ENCODE measurements at places on chromosomes 11 and 22. TPM values are rescaled to one million over a fixed set of nuclear protein-coding genes. Genes with fewer than 3 reads are reported as not detected.
A peak's percentile ranks its signal among the peaks of the same experiment; 100 is the strongest.

GRCh38 chr11:120486138-120486537 is 25.4 kb upstream of the GRIK4 start:
- DNase-seq: no peak

- no peak for DNase-seq
Observed at GRCh38 chr11:28649922-28650321, 541.7 kb downstream of the METTL15 start.

INS gene
- not detected for polyA plus RNA-seq

LRRN4CL gene
- 1.1 TPM for polyA plus RNA-seq

LDHAL6A gene
- polyA plus RNA-seq: 1.1 TPM

GRCh38 chr22:39938509-39939111 is 21.6 kb upstream of the TMA7B start:
- no peak for DNase-seq

DNA sequence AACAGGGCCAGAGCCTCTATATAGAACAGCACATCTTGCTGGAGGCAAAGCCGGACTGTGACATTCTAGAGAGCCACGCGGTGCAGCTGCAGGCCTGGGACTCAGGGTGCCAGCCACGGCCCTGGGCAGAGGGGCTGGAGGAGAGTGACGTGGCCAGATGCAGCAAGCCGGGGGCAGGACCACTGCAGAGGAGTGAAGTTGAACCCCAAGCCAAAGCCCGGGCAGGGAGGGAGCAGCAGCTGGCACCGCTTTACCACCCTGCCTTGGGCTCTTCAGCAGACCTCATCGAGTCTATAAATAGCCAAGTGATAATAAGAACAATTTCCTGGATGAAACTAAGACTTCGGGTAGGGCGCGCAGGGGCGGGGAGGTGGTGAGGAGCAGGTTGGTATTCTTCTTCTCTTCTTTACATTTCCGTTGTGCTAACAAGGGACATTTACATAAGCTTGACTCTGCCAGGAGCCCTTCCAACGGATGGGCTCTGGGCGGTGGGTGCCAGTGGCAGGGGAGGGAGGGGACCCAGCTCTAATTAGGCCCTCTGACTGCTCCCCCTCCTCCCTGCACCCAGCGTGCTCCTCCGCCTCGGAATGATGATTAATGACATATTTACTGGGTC is 110.2 kb downstream of the ST3GAL4 start:
- DNase-seq: no peak

DNA sequence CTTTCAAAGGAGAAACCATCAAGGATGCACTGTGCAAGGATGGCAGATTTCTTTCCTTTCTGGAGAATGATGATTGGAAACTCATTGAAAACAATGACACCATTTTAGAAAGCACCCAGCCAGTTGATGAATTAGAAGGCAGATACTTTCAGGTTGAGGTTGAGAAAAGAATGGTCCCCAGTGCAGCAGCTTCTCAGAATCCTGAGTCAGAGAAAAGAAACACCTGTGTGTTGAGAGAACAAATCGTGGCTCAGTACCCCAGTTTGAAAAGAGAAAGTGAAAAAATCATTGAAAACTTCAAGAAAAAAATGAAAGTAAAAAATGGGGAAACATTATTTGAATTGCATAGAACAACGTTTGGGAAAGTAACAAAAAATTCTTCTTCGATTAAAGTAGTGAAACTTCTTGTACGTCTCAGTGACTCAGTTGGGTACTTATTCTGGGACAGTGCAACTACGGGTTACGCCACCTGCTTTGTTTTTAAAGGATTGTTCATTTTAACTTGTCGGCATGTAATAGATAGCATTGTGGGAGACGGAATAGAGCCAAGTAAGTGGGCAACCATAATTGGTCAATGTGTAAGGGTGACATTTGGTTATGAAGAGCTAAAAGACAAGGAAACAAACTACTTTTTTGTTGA is 9.8 kb downstream of the FAM111A start:
- DNase-seq: no peak

GRCh38 chr11:3042496-3043314 is 14.5 kb downstream of the CARS1 start:
- no peak for DNase-seq

SC5D gene
- polyA plus RNA-seq: 67.3 TPM

- DNase-seq: no peak
Observed at GRCh38 chr11:24872186-24872585, 375.3 kb downstream of the LUZP2 start.

- DNase-seq: no peak
Observed at GRCh38 chr11:117505285-117505970, 177.8 kb downstream of the CEP164 start.

IGLL1 gene
- polyA plus RNA-seq: 0.54 TPM

ACTN3 gene
- 0.60 TPM for polyA plus RNA-seq

GRCh38 chr11:65352783-65353182 is 1.8 kb upstream of the TIGD3 start:
- DNase-seq: no peak

MIEF1 gene
- 34.2 TPM for polyA plus RNA-seq

DNA sequence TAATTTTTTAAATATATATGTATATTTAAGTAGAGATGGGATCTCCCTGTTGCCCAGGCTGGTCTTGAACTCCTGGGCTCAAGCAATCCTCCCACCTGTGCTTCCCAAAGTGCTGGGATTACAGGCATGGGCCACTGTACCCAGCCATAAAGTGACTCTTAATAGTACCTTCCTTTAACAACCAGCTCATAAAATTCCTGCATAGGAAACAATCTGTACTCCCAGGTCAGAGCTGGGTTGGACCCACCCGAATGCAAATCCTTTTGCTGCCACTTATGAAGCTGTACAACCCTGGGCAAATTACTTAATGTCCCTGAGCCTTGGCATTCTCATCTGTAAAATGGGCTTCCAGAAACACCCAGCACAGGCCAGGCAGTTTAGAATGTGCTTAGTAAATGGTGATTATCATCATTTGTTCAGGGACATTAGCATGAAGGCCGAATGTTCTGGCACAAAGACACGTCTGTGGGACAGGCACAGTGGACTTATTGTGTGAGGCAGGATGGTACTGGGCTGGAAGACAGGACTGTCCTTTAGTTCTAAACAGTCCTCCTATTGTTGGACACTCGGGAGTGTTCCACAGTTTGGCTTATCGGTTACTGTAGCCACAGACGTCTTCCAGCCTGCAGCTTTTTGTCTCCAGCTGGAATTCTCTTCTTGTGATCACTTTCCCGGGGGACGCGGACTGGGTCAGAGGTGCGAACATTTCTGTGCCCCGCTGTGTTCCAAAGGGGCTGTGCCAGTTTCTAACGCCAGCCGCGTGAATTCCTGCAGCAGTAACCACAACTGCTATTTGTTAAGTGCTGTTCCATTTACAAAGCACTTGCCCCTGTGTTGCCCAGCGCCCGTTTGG is 6.0 kb downstream of the PDXP start:
- no peak for DNase-seq

SLC7A4 gene
- 1.2 TPM for polyA plus RNA-seq

OR56A1 gene
- polyA plus RNA-seq: not detected

DRD2 gene
- polyA plus RNA-seq: 0.21 TPM

OR52E8 gene
- not detected for polyA plus RNA-seq

CRYAB gene
- polyA plus RNA-seq: 55.3 TPM

DRD4 gene
- 1.8 TPM for polyA plus RNA-seq

- DNase-seq: no peak
Observed at GRCh38 chr22:21713428-21714058, 22.1 kb downstream of the YPEL1 start.

- DNase-seq: no peak
Observed at GRCh38 chr22:37274380-37274862, 7.9 kb upstream of the CYTH4 start.

GRCh38 chr11:409008-409599 is 5.7 kb downstream of the SIGIRR start:
- DNase-seq: no peak

- no peak for DNase-seq
Observed at GRCh38 chr11:88017666-88018065, 157.6 kb downstream of the RAB38 start.

DNA sequence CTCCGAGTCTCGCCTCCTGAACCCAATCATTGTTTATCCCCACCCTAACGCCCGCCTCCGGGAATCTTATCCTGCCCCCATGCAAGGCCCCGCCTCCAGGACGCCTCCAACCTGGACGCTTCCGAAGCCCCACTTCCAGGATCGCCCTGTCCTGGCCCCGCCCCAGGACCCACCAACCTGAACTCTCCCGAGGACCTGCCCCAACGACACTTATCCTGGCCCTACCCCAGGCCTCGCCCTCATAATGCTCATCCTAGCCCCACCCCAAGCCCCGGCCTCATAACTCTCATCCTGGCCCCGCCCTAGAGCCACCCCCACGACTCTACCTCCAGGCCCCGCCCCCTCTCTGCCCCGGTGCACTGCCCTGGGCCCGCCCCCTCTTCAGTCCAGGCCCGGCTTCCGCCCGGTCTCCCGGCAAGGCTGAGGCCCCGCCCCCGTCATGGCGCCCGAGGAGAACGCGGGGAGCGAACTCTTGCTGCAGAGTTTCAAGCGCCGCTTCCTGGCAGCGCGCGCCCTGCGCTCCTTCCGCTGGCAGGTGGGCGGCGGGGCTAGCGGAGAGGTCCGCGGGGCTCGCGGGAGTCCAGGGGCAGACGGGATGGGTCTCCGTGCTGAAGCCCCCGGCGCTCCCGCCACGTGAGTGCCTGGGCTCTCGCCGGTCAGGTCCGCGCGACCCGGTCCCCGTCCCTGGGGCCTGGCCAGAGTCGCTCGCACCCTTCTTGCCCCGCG is 45.7 kb upstream of the DEFB108B start:
- peak; percentile 96 for DNase-seq

DNA sequence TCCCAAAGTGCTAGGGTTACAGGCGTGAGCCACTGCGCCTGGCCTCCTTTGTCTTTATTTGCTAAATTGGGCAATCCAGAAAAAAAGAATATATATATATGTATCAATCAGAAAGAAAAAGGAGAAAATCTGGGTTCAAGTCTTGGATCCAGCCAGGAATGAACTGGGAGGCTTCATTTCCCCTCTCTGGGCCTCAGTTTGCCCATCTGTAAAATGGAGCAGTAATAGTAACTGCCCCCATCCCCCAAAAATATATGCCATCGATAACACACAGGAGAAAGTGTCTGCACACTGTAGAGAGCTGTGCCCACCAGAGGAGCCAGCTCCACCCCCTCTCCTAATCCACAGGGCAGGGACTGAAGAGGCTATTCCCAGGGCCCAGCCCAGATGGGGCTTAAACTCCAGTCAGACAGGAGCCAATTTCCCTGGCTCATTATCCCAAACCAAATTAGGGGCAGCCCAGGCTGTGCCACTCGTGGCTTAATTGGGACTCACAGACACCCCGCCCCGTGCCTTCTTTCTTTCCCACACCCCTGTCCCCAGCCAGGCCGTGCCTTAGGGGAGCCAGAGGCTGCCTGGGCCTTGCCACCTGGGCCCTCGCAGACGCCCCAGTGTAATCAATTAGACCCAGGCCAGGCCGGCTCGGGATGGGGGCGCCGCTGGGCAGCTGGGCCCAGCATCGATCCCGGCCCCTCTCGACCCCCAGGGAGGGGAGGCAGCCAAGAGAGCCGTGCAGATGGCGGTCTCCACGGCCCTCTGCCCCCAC is 171.5 kb downstream of the MN1 start:
- DNase-seq: no peak

DNA sequence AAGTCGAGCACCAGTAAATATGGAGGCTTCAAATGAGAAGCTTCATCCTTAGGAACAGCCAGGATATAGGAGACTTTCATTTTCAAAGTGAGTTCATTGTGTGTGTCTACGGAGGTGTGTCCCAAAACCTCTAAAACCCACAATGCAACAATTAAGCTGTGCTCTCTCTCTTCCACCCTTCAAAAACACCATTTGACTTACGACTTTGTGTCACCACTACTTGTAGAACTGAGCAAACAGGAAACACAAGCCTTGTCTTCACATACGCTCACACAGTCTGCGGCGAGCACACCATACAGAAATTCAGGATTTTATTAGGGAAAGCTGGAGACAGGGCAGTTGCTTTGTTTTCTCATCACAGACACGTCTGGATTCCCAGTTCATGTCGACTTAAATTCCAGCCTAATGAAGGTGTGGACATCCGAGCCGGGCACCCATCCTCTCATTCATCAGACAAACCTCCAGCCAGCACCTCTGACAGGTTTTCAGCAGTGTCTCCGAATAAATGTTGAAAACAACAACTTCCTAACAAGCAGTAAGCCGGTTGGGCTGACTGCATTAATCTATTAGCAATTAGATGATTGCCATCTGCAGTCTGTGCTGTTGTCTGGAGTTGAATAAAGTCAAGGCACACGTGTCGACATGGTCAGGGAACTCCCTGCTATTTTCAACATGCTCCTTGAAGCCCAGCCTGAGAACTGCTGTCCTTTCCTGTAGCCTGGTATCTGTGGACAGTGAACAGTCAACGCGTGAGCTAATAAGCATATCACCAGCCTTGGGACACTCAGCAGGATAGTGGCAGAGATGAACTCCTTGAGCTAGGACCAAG is 1411.1 kb downstream of the BRD1 start:
- DNase-seq: no peak

SMTN gene
- 51.1 TPM for polyA plus RNA-seq

IL17REL gene
- not detected for polyA plus RNA-seq

GRCh38 chr11:77558380-77558779 is 31.4 kb upstream of the AQP11 start:
- DNase-seq: no peak

GRCh38 chr11:18739685-18740084 is 13.7 kb upstream of the IGSF22 start:
- DNase-seq: no peak

ZNF280A gene
- polyA plus RNA-seq: not detected

- DNase-seq: no peak
Observed at GRCh38 chr11:120608760-120609211, 97.2 kb downstream of the GRIK4 start.

DNA sequence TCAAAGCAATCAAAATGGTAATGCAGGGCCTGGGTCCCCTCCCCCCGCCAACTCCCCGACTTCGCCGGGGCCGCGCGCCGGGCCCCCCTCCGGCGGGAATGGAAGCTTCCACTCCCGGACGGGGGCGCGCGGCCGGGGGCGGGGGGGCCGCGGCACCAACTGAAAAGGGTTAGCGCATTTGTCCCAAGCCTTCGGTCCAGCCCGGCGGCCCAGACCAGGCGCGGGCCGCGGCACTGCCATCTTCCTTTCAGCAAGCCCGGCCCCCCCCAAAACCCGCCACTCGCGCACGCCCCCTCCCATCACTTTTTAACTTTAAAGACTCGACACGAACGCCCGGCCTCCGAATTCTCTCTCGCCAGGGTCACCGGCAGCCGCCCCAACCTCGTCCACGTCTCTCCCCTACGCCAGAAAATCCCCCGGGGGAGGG is 2.8 kb downstream of the PHF21B start:
- DNase-seq: no peak

MN1 gene
- 9.1 TPM for polyA plus RNA-seq

- DNase-seq: no peak
Observed at GRCh38 chr22:45861259-45861658, 115.7 kb downstream of the WNT7B start.

Measured in left renal cortex interstitium (tissue), 4 donors.